HepG2 (cell line): ENCODE measurements at places on chromosomes 12 and 14. TPM values are rescaled to one million over a fixed set of nuclear protein-coding genes. Genes with fewer than 3 reads are reported as not detected.

GOLGA5 gene
- 40.0 and 54.6 TPM in 2 replicates for total RNA-seq

- DNase-seq = no peak
These were observed 16.3 kb upstream of the HIF1A start for GRCh38 chr14:61678975-61679374.

DNA sequence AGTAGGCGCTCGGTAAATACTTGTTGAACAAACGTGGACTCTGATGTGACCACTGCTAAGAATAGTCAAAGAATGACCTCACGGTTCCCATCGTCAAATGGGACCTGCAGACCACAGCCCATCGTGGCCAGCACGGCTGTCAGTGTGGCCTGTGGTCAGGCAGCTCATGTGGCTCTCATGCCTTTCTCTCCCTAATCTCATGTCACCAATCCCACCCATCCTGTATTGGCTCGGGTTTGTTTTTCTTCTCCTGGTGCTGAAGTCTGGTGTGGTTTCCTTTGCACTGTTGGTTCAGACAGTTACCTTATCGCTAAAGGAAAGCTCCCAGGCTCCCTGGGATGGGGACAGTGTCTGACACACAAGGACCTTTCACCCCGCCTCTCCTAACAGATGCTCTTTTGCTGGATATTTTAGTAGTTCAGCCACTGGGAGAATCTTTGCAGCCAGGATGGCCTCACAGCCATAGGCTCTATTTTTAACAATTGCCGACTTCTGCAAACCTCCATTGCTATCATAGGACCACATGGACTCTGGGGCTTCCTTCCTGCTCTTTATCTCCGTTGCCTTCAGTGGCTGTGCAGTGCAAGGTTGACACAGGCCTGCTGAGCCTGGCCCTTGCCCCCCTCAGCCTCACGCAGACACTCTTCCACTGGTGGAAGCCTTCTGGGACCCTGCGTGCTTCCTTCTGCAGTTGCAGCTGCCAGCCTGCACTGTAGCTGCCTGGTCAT lies 293.1 kb upstream of the FKBP4 start:
- DNase-seq = no peak

DNA sequence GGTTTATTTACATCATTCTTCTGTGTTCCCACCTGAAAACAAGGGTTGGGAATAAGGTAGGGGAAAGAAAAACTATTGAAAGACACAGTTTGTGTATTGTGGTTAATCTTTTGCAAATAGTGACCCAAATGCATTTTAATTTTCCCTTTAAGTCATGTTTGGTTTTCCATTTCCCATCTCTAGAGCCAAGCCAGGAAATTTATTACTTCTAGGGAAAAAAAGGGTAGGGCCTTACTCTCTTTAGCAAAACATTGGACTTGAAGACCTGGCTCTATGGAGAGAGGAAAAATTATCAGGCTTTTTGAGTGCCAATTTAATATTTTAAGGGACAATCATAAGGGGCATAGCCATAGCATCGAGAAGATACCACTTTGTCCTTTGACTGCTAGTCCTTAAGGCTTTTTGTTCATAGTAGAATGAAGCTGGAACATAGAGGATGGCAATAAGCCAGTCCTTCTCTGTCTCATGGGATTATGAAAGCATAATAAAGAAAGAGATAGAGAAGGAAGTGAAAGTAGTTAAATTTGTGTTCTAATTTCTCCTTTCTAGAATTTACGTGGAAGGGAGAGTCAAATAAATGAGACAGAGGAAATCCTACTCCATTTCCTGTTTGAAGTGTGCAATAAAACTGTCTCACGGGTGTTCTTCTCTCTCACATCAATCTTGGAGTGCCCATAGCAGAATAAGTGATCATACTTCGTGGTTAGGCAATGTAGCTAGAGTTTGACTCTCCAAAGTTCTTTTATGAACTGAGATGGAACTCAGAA lies 50.9 kb upstream of the PPFIA2 start:
- no peak for DNase-seq
